ENCODE measurements at places on chromosomes 4 and X.

- no peaks in the 10 kb centered on the region for H3K4me1 ChIP-seq
- H3K36me3 ChIP-seq = no peaks in the 10 kb centered on the region
- no peak for DNase-seq
- H3K4me3 ChIP-seq = no peak overlapping the region
Measured at GRCh38 chrX:71637253-71637618, 18.9 kb upstream of the CXCR3 start.

GRCh38 chrX:46759645-46759974 lies 692 bp upstream of the SLC9A7 start:
- no peaks in the 10 kb centered on the region for H3K36me3 ChIP-seq
- DNase-seq = peak; percentile 75
- H3K4me1 ChIP-seq = peaks cover 2% of the 10 kb centered on the region
- no peak overlapping the region for H3K27ac ChIP-seq

GRCh38 chr4:55358668-55359067 lies 12.6 kb downstream of the SRD5A3 start:
- no peak for DNase-seq
- H3K27me3 ChIP-seq = no peaks in the 10 kb centered on the region
- H3K4me1 ChIP-seq = no peaks in the 10 kb centered on the region
- H3K4me3 ChIP-seq = no peak overlapping the region

GRCh38 chr4:6109842-6110560 lies 90.3 kb downstream of the JAKMIP1 start:
- no peaks in the 10 kb centered on the region for H3K36me3 ChIP-seq
- H3K27ac ChIP-seq = no peak overlapping the region
- H3K4me3 ChIP-seq = no peak overlapping the region
- no peaks in the 10 kb centered on the region for H3K4me1 ChIP-seq
- DNase-seq = peak; percentile 88

DNA sequence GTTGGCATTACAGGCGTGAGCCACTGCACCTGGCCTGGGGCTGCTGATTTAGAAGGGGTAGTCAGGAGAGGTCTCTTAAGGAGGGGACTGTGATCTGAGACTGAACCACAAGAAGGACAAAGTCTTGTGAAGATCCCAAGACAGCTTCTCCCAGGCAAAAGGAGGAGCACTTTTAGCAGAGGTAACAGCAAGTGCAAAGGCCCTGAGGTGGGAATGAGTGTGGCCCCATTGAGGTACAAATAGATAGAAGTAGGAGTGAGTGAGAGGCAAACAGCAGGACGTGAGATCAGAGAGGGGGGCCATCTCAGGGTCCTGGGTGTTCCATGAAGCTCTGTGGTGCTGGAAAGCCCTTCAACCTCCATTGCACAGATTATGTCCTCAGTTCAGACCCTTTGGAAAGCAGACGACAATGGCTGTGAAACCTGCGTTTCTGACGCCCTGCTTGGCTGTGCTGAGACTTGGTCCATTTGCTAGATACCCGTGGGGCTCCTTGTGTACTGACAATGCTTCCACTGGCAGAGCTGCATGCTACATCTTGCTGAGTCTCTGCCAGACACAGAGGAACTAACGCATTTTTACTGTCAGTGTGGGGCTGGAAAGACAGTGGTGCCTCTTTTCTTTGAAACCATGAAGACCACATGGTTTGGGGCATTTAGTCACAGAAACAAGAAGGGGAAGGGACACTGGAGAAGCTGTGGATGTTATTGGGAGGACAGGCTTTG lies 1.3 kb upstream of the CCKAR start:
- no peaks in the 10 kb centered on the region for H3K36me3 ChIP-seq
- no peak for DNase-seq
- no peak overlapping the region for H3K4me3 ChIP-seq

- H3K27me3 ChIP-seq = no peaks in the 10 kb centered on the region
- H3K36me3 ChIP-seq = no peaks in the 10 kb centered on the region
- no peaks in the 10 kb centered on the region for H3K4me1 ChIP-seq
Measured at GRCh38 chrX:123603491-123603890, 129.4 kb downstream of the THOC2 start.

- no peak for DNase-seq
- no peaks in the 10 kb centered on the region for H3K27me3 ChIP-seq
- no peaks in the 10 kb centered on the region for H3K36me3 ChIP-seq
- no peaks in the 10 kb centered on the region for H3K4me1 ChIP-seq
- H3K27ac ChIP-seq = no peak overlapping the region
Measured at GRCh38 chrX:131845201-131845600, 177.9 kb upstream of the STK26 start.

GRCh38 chrX:32745323-32745722 lies 466.0 kb downstream of the DMD start:
- no peak for DNase-seq
- no peaks in the 10 kb centered on the region for H3K36me3 ChIP-seq
- no peaks in the 10 kb centered on the region for H3K27me3 ChIP-seq
- no peak overlapping the region for H3K27ac ChIP-seq

DNA sequence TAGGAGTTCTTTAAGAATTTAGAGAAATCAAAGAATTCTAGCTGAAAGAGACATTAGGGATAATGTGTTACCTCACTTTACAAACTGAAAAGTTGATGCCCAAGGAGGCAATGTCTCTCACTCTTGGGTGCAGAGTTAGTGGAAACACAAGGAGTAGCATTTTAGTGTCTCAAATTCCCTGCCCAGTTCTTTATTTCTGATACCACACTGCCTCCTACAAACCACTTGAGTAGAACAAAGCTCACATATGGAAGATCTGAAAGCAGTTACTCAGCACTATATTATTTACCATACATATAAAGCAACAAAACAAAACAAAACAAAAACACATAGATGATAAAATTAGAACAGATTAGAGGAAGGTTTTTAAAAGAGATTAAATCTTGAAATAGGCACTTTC lies 124.2 kb downstream of the REELD1 start:
- peak; percentile 25 for DNase-seq
- no peaks in the 10 kb centered on the region for H3K27me3 ChIP-seq
- no peak overlapping the region for H3K4me3 ChIP-seq
- H3K4me1 ChIP-seq = no peaks in the 10 kb centered on the region
- no peak overlapping the region for H3K27ac ChIP-seq

- no peak overlapping the region for H3K4me3 ChIP-seq
- no peak overlapping the region for H3K27ac ChIP-seq
- no peaks in the 10 kb centered on the region for H3K4me1 ChIP-seq
- DNase-seq = no peak
- H3K36me3 ChIP-seq = no peaks in the 10 kb centered on the region
Measured at GRCh38 chr4:158292156-158292555, 81.9 kb downstream of the TMEM144 start.
